ENCODE measurements at places on chromosomes 1 and 21.
A peak's percentile ranks its signal among the peaks of the same experiment; 100 is the strongest.

GRCh38 chr1:36350659-36351226 lies 27.3 kb upstream of the EVA1B start:
- peak; percentile 40 for DNase-seq

GRCh38 chr1:68011657-68012375 lies 38.6 kb downstream of the DIRAS3 start:
- DNase-seq, result no peak

DNA sequence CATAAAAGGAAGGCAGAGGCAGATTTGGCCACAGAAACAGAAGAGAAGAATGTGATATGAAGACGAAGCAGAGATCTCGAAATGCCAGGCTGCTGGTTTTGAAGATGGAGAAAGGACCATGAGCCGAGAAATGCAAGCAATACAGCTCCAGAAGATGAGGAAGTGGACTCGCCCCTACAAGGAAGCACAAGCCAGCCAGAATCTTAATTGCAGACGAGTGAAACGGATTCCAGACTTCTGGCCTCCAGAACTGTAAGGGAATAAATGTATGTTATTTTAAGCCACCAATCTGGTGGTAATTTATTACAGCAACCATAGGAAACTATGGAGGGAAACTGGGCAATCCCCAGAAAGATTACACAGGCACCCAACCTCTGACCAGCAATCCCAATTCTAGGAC lies 24.1 kb downstream of the TARBP1 start:
- DNase-seq, result no peak

- no peak for DNase-seq
These were observed 22.8 kb upstream of the STUM start for GRCh38 chr1:226525750-226526149.

DNA sequence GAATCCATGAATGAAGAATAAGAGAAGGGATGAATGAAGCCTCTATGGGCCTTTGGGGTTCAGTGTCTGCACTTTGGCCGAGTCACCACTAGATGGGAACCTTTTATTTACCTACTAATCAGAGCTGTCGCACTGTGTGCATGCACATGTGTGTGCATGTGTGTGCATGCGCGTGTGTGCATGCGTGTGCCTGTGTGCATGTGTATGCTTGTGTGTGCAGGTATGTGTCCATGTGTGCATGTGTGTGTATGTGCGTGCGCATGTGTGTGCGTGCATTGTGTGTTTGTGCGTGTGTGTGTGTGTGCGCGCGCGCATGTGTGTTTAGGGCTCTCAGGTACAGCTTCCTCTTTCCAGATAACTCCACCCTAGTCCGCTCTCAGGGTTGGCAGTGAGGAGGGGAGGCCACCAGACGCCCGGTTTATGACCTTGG lies 20.4 kb upstream of the UBXN10 start:
- DNase-seq, result peak; percentile 8

DNA sequence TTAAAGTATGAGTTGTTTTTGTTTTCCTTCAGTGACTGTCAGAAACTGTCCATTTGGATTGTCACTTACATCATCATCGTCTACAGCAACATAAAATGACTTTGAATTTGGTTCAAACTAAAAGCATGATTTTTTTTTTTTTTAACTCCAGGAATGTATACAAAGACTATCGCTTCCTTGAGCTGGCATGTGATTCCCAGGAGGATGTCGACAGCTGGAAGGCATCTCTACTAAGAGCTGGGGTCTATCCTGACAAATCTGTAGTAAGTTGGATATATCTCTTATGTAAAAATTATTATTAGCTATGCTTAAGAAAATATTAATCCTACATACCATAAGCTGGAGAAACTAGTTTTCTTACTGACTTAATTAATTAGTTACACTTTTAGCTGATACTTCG lies 111.9 kb upstream of the C1orf105 start:
- no peak for DNase-seq

DNA sequence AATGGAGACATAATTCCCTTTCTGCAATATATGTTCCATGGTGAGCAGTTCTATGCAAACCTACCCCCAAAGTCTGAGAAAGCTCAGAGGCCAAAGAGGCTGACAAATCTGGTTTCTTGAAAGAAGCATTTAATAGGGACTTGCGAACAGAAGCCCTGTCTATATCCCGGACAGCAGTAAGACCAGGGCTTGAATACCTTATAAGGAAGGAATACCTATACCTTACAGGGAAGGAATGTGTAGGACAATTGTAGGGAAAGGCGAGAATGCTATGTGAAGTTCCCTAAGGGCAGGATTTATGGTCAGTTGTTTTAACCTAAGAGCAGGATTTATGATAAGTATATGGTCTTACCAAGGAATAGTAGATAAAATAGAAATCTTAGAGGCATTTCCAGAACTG lies 5.0 kb upstream of the SLC41A1 start:
- no peak for DNase-seq

DNA sequence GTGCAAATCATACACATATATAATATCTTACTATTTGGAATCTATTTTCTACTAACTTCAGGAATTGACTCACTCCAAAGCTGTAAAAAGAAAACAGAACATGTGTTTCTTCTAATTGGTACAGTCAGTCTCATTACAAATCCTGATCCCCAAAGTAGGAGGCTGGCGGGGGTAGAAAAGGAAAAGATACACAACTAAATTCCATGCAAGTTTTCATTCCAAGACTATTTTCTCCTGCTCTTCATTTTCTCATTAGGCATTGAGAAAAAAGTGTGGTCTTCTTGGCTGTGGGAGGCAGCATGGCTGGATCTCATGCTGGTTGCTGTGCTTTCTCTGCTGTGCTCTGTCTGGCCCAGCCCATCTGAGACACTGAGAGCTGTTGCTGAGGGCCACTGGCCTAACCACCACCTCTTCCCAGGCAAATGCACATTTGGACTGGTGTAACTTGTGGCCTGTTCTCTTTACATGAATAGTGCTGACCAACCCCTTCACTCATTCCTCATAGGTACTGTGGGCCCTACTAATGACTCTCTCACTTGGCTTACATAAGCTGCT lies 1107.5 kb upstream of the B3GALT2 start:
- no peak for DNase-seq

- no peak for DNase-seq
These were observed 24.6 kb upstream of the PLXNA2 start for GRCh38 chr1:208268541-208269337.

GRCh38 chr21:27649323-27649722 lies 682.4 kb upstream of the ADAMTS5 start:
- no peak for DNase-seq

GRCh38 chr1:24383381-24383940 lies 30.1 kb downstream of the STPG1 start:
- DNase-seq, result no peak

DNA sequence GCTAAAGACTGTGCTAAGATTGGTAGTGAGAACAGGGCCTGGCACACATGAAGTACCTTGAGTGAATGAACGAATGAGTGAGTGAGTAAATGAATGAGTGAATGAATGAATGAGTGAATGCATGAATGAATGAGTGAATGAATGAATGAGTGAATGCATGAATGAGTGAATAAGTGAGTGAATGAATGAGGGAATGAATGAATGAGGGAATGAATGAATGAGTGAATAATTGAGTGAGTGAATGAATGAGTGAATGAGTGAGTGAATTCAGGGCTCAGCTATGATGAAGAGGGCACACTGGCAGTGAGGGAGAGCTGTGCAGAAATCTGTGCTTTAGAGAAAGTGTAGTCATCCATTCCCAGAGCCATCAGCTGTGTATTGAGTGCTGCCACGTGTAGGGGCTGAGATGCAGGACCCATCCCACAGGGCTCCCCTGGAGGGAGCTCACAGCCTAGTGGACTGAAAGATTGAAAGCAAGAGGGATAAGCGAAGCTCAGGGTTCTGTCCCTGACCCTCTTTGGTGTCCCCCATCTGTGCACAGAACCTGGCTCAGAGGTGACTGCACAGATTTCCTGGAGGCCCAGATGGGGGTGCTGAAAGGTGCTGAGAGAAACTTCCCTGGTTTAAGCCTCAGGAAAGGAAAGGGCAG lies 217.9 kb upstream of the VAMP3 start:
- no peak for DNase-seq

- DNase-seq, result no peak
These were observed 8.1 kb upstream of the PLA2G5 start for GRCh38 chr1:20061866-20062265.

GRCh38 chr1:2801535-2802291 lies at the start of gene TTC34:
Gene TTC34 (minus strand): TSS chr1:2801693. CDS start chr1:2800827, 866 bp downstream.
- DNase-seq, result peak; percentile 54

- DNase-seq, result no peak
These were observed 38.7 kb downstream of the ALPL start for GRCh38 chr1:21547876-21548275.

GRCh38 chr1:203765029-203765837 lies at the start of gene LAX1:
Gene LAX1 (plus strand): TSS chr1:203765183. CDS start chr1:203765566, 383 bp downstream.
- DNase-seq, result peak; percentile 84
